ENCODE measurements at places on chromosomes 12 and 14.
A peak's percentile ranks its signal among the peaks of the same experiment; 100 is the strongest.

DNA sequence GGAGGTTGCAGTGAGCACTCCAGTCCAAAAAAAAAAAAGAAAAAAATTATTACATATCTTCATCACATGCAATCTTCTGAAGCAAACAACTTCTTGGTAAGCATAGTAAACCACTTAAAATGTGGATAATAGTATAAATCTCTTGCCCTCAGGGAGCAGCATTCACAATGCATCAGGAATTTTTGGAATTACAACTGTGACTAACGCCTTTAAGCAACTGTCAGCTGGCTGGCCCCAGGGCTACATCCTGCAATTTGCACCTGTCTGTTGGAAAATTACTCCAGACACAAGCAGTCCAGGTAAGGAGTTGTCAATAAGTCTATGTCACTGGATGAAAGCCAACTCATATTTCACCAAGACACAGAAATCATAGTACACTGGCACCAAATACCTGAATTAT is 5.5 kb upstream of the SLC7A7 start:
- DNase-seq, result no peak

DNA sequence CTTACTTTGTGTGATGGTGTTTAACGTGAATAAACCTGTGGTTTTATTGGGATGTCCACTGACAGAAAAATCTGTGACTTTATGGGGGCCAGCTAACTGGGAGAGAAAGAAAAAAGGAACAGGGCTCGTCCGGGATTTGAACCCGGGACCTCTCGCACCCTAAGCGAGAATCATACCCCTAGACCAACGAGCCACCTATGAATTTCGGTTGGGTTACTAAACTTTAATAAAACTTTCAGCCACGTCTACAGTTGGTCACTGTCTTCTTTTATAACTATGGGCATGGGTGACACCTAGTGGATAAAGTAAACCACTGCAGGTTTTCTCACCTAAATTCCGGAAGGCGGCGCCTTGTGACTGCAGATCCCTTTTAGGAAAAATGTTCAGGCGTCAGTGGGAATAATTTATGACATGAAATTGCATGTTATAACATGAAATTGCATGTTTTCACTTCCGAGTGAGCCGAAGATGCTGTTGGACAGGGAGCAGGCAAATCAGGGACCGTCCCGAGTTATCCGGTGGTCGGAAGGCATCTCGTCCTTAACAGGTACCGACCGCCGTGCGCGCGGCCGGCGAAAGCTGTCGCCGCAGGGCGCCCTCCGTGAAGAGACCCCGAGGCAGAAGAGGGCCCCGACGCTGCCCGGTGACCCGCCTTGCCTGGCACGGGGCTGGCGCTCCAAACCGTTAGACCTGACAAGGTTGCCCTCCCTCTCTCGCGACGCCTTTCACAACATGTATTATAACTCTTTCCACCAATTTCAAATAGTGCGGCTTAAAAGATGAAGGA is 18.2 kb upstream of the RNASE12 start:
- DNase-seq, result peak; percentile 59

DNA sequence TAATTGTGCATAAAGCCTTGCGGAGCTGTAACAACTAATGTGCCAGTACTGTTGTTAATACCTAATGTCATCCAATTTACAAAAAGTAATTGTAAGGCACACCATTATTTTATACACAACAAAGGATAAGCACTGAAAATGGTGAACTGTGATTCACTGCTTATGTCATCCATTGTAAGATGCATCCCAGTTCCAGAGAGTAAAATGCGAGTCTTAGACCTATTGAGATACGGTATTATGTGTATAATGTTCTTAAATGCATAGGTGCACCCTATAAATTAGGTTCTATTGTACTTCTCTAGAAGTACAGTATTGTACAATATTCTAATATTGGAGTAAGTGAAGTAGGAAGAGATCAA is 406 bp downstream of the PARP2 start:
- no peak for DNase-seq

GRCh38 chr12:5984873-5985272 is 39.8 kb upstream of the ANO2 start:
- DNase-seq, result no peak

GRCh38 chr14:34018564-34019244 is 67.8 kb upstream of the EGLN3 start:
- DNase-seq, result no peak

DNA sequence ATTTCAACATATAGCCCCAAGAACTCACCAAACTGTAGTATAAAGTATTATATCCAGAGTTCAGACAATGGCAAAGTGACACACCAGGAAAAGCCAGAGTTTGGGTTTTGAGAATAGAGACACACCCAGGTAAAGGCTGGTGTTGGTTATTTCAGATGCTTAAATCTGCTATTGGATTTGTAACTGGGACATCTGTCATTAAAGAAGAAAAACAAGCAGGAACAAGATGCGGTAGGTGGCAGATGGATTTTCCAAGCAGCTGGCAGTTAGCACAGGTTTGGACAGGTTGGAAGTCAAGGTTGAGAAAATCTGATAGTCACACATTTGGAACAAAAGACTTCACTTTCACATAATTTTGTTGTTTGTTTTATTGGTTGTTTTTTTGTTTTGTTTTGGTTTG is 14.4 kb upstream of the CDK17 start:
- no peak for DNase-seq

DNA sequence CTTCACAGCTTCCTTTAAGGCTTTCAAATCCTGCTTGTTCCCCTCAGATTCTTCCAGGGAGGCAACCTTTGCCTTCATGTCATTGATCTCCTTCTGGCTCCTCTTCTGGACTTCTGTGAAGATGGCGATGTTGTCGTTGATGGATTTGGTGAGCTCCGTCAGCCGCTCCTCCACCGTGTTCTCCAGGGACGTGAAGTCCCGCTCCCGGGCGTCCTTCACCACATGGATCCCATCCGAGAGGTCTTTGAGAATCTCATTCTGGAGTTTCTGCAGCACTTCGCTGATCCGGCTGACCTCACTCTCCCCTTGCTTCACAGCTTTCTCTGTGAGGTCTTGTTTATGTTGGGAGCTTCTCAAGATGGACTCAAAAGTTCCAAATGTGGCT is 7.9 kb downstream of the CKAP4 start:
- no peak for DNase-seq

DNA sequence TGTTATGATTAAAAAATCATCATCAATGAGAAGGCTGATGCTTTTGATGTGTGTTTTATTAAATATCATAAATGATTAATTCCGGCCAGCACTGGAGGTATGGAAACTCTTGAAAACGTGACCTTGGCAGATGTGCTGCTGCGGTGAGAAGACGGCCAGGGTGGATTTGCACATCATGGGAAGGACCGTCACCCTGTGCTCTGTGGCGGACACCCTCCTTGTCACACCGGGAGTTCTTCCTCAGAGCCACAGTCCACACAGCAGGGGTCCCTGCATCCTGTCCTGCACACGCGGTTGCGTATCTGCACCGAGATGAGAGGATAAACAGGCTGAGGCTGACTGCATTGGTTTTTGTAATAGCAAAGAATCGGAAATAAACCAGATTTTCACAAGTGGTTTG is 33.5 kb downstream of the FZD10 start:
- no peak for DNase-seq

GRCh38 chr12:129887101-129887500 is 16.7 kb downstream of the TMEM132D start:
- no peak for DNase-seq

- DNase-seq, result peak; percentile 7
Measured at GRCh38 chr14:90060965-90061684, 669 bp upstream of the KCNK13 start.

DNA sequence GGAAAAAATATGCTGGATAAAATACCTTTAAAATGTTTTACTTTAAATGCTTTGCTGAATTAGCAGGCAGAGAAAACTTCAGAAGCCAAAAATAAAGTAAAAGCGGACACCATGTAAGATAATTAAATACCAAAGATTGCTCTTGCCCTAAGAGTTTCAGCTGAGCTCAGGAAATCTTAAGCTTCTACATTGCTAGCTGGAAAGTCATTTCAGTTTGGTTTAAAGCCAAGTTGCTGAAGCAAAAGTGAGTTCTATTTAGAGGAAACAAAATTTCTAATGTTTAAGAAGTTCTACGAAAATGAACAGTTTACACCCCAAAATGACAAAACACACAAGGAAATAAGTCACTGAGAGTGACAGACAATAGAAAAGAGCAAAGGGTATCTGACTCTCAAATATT is 310.0 kb downstream of the ADAMTS20 start:
- no peak for DNase-seq

- DNase-seq, result no peak
Measured at GRCh38 chr14:51442513-51443175, 202.6 kb downstream of the TMX1 start.

GRCh38 chr12:31510034-31510433 is 80.9 kb downstream of the DENND5B start:
- no peak for DNase-seq

- no peak for DNase-seq
Measured at GRCh38 chr14:105030836-105031396, 10.0 kb upstream of the CDCA4 start.

GRCh38 chr14:69319911-69320310 is 60.0 kb downstream of the GALNT16 start:
- no peak for DNase-seq

GRCh38 chr12:4802841-4803240 is 82.6 kb downstream of the GALNT8 start:
- no peak for DNase-seq
